RPMI7951 (cell line): ENCODE measurements at places on chromosomes 3 and 15. TPM values are rescaled to one million over a fixed set of nuclear protein-coding genes. Genes with fewer than 3 reads are reported as not detected.

Gene NEDD4
- total RNA-seq = 30.8 and 32.2 TPM in 2 replicates

Gene CAND2
- total RNA-seq = under 0.01 and 0.29 TPM in 2 replicates

Gene ACTR8
- 22.5 and 23.8 TPM in 2 replicates for total RNA-seq

Gene PLA2G4E
- not detected in 2 replicates for total RNA-seq

Gene SNX22
- total RNA-seq = 0.12 and 0.29 TPM in 2 replicates

Gene ACTRT3
- 1.3 and 1.6 TPM in 2 replicates for total RNA-seq

Gene RTP3
- not detected in 2 replicates for total RNA-seq

Gene PARP15
- 0.10 TPM in 1 of 2 replicates, not detected in the other for total RNA-seq

Gene KIAA1143
- 29.7 and 32.0 TPM in 2 replicates for total RNA-seq

Gene C2CD4B
- total RNA-seq = not detected in 2 replicates

Gene MAGI1
- 3.4 and 4.1 TPM in 2 replicates for total RNA-seq

Gene FOXB1
- total RNA-seq = not detected in 2 replicates

Gene GAP43
- total RNA-seq = 0.12 and 0.29 TPM in 2 replicates

Gene TM6SF1
- 0.10 TPM in 1 of 2 replicates, not detected in the other for total RNA-seq

Gene ONECUT1
- not detected in 2 replicates for total RNA-seq

Gene UROC1
- total RNA-seq = not detected in 2 replicates

Gene DLL4
- 2.5 and 2.6 TPM in 2 replicates for total RNA-seq

Gene ZMYND10
- 2.9 and 5.2 TPM in 2 replicates for total RNA-seq

Gene GALNT15
- total RNA-seq = 0.12 TPM in 1 of 2 replicates, not detected in the other

Gene PEX11A
- total RNA-seq = 12.6 and 15.9 TPM in 2 replicates

Gene PLA2G4F
- not detected in 2 replicates for total RNA-seq

Gene TTC23
- 37.0 and 38.3 TPM in 2 replicates for total RNA-seq
